ENCODE measurements at places on chromosomes 12 and 14.

DNA sequence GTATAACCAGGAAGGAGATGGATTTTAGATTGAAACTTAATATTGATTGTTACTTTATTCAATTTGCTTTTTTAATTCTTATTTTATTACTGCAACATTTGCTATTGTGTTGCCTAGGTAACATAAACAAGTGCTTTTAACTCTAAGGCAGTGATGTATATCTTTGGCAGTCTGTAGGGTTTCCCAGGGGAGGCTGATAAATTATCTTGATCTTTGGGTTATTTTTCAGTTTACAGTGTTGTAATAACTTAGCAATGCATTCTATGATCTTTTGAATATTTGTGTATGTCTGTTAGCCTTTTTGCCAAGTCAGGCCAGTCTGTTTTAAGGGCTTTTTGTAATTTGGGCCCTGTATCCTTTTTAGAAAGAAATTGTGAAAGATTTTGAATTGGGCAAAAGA is 7.8 kb upstream of the DTD2 start:
- DNase-seq, result peak; percentile 50

DNA sequence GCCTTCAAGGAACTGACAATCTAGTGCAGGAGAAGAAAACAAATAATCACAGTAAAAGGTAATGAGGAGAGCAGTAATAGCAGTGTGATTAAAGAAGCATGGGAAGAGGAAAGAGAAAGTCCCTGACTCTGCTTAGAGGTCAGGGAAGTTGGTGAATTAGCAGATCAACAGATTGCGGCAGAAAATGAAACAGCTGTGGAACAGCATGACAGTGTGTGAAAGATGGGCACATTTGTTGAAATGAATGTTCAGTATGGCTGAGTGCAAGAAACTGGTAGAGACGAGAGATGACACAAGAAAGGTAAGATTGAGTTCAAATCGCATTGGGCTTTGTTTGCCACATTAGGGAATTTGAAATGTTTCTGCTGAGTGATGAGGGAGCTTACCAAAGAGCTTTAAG is 63.7 kb upstream of the RASSF8 start:
- no peak for DNase-seq

DNA sequence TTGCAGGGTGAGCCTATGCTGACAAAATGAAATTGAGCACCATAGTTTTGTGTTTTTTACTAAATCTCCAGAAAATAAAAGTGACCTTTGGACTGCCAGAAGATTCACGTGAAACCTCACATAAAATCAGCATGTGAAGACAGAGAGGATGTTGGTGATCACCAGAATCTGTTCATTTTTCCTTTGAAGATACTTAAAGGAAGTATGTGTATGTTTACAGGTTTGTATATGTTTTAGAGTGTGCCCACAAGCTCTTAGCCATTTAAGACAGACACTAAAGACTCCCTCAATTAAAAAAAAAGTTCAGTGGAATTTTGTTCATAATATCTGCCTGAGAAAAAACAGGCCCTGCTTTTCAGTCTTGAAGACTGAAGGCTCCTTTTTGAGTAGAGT is 25.9 kb downstream of the DDX47 start:
- no peak for DNase-seq

DNA sequence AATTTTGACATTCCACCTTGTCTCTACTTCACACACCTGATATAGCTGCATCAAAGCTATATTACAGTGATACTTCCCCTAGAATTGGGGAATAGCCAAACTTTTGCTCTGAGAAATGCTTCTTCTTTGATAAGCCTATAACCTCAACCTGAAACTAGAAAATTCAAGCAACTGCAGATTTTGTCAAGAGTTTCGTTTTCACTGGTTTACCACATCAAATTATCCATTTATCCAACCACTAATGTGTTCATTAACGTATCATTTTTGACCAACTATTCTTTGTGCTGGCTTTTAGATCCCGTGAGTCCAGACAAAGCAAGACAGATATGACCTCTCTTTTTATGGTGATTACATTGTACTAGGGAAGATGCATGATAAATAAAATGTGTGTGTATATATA is 13.5 kb upstream of the TAS2R46 start:
- DNase-seq, result no peak

- no peak for DNase-seq
These were observed 1.3 kb upstream of the TMEM233 start for GRCh38 chr12:119592232-119592631.

DNA sequence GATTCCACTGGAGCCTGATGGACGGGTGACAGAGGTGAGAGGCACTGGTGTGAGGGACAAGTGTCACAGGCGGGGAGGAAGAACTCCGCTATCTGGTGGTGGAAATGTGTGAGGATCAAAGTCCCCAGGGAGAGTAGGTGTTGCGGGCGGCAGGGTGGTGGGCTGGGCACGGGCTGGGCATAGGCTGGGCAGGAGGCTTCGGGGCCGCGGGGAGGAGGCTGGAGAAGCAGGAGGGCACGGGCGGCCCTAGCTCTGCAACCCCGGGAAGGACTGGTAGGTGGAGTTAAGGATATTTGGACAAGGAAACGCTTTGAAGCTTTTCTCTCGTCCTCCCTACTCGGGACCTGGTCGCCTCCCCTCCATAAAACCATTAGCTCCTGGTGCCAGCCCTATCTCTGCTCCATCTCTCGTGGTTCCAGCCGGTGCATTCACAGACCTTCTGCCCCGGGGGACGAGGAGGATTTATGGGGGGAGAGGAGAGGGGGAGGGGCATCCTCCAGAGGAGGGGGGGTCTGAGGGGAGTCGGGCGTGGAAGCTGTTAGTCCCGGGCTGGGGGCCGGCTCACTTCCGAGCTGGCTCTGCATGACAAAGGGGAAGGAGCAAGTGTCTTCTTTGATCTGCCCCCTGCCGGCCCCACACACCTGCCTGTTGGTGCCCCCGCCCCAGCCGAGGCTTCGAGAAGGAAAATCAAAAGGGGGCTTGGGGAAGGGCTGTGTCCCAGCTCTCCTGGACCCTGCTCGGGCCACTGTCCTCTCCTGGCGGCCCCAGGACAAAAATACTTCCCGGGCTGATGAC is 504 bp downstream of the WNT5B start:
- no peak for DNase-seq

GRCh38 chr12:80293347-80293746 is 150.7 kb upstream of the PTPRQ start:
- no peak for DNase-seq

GRCh38 chr14:78010688-78011087 is 159.5 kb upstream of the NRXN3 start:
- no peak for DNase-seq

GRCh38 chr12:109020796-109021380 is at the start of gene SVOP:
TSS of gene SVOP (minus strand) at chr12:109021068. CDS start at chr12:109020868, 200 bp downstream.
- peak; percentile 11 for DNase-seq

DNA sequence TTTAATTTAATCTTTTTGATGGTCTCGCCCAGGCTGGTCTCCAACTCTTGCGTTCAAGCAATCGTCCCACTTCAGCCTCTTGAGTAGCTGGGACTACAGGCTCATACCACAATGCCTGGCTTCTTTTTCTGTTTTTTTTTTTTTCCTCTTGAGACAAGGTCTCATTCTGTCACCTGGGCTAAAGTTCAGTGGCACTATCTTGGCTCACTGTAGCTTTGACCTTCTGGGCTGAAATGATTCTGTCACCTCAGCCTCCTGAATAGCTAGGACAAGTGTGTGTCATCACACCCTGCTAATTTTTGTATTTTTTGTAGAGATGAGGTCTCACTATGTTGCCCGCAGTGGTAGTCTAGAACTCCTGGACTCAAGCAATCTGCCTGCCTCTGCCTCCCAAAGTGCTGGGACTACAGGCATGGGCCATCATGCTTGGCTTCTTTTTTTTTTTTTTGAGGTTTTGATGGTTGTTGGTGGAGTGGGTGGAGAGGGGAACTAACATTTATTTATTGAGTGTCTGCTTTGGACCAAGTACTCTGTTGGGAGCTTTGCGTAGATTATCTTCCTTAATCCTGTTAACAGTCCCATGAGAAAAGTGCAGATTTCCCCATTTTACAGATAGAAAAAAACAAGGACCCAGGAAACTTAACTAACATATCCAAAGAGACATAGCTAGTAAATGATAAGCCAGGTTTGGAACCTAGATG is 102.0 kb downstream of the DIP2B start:
- DNase-seq, result no peak

DNA sequence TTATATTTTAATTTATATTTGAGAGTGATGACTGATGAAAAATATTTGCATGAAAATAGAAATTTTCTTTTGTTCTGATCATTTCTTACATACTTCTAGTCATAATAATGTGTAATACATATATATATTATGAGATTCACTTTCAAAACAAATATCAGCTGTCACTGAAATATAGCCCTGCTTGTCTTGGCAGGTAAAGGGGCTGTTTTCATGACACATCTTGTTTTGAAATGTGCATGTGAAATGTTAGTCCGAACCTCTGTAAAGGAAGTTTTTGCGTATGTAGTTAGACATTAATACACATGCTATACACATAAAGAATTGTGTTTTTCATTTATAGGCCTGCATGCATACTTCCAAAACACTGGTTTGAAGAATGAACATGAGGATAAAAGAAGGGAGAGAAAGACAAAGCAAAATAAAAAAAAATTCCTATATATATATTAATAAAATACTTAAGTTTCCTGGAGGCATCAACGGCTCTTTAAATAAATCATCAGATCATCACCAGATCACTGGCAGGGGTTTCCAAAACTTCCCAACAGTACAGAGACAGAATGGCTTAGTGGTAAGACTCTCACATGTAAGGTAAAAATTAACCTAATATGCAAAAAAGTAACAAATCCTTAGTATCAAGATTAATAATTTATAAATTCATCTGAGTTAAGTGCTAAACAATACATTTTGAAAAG is 60.1 kb downstream of the SEL1L start:
- DNase-seq, result no peak

DNA sequence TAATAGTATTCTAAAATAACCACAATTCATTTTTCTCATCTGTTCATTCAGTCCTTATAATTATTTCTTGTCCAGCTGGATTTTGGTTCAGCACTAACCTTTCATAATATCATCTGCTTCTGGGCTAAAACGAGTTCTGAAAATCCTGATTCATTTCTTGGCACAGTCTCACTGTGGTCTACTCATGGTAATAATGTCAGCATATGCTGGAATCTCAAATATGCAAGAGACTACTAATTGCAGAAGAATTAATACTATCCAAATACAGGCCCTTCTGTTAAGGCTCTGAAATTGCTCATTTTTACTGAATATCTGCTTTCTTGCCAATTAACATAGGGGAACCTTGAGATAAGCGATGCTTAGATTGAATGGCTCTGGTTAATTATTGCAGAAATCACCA is 597.1 kb downstream of the RPL10L start:
- DNase-seq, result peak; percentile 44

GRCh38 chr12:1518591-1519516 is 75.5 kb downstream of the FBXL14 start:
- no peak for DNase-seq

- no peak for DNase-seq
These were observed 112.0 kb downstream of the SLC5A8 start for GRCh38 chr12:101097829-101098580.

DNA sequence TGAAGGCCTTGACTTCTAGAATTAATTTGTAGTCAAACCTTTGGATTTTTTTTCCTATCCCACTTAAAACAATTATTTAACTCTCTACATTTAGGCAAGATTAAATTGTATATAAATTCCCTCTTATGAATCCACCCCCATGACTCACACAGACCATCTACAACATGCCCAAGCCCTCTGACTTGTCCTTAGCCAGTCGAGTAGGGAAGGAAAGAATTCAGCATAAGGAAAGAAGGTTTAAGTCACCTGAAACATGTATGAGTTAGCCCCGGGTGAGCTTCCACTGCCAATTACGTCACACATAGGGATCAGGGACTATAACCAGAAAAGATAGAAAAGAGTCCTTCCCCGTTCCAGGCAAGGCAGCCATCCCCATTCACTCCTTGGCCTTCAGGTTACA is 14.9 kb upstream of the RESF1 start:
- no peak for DNase-seq

DNA sequence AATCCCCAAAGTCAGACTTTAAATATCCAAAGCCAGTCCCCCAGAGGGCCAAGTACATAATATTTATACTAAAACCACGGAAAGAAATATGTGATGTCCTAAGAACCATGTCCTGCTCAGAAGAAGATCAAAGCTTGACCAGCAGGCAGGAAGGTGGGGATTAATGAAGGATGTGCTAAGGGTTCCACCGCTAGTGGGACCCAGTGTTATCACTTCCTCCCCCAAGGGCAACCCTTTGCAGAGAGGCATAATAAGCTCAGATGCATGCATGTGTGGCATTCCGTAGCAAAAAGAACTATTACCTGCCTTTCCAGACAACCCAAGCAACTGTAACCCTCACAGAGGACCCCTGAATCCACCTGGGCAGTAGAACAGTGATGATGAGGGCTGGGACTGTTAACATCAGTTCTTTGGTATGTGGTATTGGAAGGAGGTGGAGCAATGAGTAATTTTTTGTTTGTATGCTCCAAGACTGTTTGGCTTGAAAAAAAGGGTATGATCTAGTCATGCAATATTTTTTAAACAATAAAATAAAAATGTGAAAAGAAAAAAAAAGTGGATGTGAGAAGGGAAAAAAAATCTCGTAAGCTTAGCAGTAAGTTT is 71.7 kb upstream of the ETV6 start:
- DNase-seq, result no peak

DNA sequence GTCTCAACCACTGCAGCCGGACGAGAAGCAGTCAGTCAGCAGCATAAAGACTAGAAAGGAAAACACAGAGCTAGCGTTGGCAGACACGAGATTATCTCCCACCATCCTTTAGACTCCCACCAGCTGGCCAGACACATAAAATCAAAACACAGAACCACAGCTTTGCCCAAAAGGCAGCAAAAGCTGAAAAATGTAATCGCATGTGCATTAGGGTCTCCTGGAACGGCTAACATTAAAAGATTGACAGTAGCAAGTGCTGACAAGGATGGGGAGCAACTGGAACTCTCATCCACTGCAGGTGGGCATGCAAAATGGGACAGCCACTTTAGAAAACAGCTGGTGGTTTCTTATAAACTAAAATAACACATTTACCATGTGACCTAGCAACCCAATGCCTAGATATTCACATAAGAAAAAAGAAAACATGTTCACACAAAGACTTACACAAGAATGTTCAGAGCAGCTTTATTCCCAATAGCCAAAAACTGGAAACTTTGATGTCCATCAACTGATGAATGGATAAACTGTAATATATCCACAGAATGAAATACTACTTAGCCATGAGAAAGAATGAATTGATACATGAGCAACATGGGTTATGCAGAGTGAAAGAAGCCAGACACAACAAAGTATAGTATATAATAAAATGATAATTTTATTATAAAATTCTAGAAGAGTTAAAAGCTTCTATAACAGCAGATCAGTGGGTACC is 37.7 kb downstream of the NCOR2 start:
- DNase-seq, result no peak

DNA sequence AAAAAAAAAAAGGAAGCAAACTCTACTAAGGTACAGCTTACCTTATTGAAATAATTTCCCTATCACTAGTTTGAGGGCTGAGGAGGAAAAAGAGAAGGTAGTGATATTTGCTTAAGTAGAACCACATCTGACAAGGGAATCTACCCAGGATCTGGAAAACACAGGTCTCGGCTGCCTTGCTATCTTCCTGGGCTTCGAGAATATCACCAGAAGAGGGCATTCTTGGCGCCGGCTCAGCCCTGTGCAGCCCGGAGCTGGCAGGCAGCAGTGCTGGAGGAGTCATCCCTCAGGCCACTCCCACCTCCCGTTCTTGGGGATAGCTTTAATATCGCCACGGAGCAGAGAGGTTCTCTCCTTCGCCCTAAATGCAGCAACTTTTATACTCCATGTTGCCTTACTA is 1181.2 kb downstream of the VRK1 start:
- no peak for DNase-seq

Data from GM04503 (cell line).